Activated CD4-positive, CD25-positive, alpha-beta regulatory T cell treated with anti-CD3 and anti-CD28 coated beads, Interleukin-2, amount 50 U/mL, for 16 hours (primary cell): ENCODE measurements at places on chromosomes 1 and 21.

DNA sequence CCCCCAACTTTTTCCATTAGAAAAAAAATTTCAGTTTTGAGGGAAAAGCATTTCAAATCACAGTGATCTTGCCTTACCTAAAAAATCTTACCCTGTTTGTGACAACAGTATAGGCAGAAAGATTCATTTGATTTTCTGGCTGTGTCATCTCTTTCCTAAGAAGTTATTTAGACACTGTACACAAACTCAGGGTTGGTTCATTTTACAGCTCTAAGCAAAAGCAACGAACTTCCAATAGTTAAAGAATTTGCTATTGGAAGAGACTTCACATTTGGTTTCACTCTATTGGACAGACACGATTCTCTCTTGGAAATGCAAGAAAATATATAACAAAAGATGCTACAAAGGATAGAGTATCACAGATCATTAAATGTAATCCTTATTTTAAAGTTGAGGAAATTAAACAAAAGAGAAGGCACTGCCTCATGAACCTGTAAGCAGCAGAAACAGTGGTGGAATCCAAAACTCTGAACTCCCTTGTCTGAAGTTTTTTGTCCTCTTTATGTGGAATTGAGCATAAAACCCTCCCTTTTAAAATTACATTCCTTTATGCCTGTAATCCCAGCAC lies 20.8 kb downstream of the EYA3 start:
- DNase-seq, result no peak

DNA sequence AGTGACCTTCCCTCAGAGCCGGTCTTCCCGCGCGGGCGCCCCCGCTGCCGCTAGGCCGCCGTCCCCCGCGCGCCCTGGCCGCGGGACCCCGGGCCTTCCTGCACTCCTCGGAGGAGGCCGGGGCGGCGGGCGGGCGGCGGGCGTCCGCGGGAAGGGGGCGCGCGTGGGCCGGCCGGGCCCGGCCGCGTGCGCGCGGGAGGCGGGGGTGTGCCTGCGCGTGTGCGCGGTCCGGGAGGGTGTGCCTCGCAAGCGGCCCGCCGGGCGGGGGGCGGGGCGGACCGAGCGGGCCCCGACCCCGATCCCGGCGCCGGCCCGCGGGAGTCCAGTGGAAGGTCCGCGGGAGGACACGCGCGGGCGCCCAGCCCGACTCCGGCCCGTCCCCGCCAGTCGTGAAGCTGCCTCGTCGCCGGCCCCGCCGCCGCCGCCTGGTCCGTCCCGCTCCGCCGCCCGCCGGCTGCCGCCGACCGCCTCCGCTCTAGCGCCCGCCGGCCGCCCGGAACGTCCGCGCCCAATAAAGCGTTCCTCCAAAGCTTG lies 438 bp downstream of the MRPS6 start:
- DNase-seq, result peak; percentile 9

GRCh38 chr1:100485855-100486258 lies 52.1 kb upstream of the GPR88 start:
- DNase-seq, result no peak

GRCh38 chr1:113545210-113545609 lies 154.9 kb downstream of the MAGI3 start:
- DNase-seq, result no peak

DNA sequence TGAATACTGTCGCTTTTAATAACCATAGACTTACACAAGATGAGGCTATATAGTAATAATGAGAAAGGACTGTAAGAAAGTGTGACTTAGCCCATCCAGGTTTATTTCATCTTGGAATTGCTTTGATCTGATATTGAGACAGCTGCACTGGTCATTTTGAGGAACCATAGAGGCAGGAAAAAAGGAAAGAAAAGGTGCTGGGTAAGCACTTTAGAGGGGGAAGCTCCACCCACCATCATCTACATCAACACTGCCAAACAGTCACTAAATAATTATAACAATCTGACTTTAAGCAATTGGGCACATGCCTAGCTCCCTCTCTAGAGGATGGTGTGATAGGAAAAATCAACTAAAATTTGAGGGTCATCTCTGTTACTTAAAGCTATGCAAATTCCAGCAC lies 70.6 kb upstream of the ST6GALNAC3 start:
- DNase-seq, result no peak
